ENCODE measurements at places on chromosomes 11 and 22.

- no peak for DNase-seq
Observed at GRCh38 chr11:2691991-2692875, 7.6 kb downstream of the KCNQ1OT1 start.

DNA sequence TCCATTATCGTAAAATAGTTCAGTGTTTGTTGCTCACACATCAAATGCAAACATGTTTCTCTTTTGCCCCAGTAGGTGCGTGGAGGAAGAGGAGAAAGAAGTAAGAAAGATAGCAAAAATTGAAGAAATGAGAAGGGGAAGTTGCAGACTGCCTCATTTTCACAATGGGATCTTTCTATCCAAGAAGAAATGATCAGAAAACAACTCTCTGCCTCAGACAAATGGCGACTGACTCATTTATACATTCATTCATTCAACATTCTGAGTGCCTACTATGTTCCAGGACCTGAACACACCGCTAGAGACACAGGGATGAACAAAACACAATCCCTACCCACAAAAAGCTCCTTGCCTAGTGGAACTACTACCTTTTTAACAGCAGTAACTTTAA lies 367 bp downstream of the HPS5 start:
- DNase-seq: no peak

- DNase-seq: no peak
Observed at GRCh38 chr11:114039551-114039950, 20.0 kb upstream of the ZBTB16 start.

DNA sequence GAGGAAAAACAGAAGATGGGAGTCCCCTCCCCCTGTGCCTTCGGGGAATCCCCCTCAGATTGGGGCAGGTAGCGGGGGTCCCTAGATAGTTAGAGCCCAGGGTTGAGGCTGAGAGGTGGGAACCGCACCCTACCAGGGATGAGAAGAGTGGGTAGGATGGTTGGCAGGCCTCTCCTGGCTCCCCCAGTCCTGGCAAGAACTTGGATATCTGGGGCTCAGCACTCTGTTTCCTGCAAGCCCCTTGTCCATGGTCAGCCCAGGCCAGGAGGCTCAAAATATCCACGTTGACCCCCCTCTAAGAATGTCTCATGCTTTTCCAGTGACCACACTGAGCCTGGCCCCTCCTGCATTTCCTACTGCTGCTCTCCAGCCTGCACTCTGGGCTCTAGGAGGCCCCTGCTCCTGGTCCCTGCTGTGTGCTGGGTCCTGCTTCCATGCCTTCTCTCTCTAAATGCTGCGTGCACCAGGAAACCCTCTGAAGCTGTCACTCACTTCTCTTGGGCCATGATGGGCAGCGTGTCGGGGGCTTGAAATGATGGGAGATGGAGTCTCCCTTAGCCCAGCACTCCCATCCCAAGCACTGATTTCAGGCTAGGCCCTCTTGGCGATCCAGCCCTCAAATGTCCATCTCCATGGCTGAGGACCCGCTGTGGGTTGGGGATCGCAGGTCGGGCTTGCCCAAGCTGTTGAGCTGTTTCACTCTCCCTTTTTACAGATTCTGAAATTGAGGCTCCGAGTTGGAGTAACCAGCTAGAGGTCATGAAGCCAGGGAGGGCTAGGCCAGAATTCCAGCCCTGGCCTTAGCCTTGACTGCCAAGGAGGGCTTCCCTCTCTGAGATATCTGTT lies 2.0 kb downstream of the MAP3K11 start:
- no peak for DNase-seq

DNA sequence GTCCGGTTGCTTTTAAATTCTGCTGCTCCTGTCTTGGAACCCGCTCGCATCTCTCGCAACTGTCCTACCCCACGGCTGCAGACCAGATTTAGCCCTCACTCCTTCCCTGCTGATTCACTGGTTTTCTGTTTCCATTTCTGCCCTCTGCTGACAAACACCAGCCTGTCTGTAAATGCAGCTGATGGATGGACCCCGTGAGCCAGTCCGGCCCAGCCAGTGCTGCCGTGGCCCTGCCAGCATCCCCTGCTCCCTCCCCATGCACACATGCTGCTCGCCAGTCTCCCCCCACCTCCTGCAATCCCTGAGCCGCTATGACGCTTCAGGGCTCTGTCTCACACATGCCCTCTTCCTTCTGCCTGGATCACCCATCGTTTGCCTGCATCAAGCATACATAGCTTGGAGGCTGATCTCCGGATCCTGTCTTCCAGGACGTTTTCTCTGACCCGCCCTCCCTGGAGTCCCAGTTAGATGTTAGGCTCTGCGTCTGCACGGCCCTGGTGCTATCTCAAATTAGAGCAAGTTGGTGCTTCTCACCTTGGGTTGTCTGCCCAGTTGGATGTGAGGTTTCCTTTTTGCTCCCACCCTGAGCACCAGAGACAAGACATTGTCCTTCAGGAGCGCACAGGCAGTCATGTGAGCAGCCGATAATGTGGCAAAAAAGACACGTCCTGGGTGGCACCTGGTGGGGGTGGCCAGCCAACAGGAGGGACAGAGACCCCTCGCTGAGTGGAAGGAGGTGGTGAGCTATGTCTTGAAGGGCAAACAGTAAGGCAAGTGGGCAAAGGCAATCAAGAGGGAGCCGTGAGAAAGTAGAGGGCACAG lies 4.3 kb upstream of the ACR start:
- DNase-seq: no peak

- DNase-seq: no peak
Observed at GRCh38 chr11:67276781-67277230, 10.5 kb downstream of the GRK2 start.

DNA sequence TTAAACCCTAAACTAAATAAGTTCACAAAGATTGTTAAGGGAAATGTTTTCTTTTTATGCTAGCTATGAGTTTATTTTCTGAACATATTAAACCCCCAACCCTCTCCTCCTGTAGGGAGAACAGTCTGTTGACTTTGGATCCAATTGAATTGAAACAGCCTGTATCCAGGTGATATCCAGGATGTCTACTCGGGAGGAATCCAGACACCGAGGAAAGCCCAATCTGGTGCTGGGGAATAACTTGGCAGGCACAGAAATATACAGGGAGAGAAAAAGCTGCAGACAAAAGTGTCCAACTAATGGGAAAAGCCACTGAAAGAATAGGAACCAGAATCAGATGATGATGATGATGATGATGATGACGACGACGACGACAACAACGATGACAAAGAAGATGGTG lies 93.9 kb upstream of the API5 start:
- DNase-seq: no peak

- no peak for DNase-seq
Observed at GRCh38 chr11:118939953-118940598, 14.3 kb upstream of the BCL9L start.

DNA sequence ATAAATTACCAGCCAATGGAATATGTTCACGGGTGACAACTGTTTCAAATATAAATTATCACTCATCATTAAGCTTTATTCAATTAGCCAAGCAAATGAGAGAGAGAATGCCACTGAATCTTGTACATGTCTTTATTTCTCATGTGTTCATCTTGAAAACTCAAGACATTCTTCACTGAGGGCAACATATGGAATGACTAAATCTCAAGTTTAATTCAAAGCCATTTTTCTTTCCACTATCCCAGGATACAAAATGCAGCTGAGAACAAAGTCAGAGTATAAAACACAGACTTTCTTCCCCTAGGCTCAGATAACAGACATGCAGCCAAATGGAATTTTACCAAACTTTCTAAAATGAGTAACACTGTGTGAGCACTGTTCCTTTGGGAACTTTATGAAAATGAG lies 12.1 kb upstream of the BBOX1 start:
- no peak for DNase-seq

DNA sequence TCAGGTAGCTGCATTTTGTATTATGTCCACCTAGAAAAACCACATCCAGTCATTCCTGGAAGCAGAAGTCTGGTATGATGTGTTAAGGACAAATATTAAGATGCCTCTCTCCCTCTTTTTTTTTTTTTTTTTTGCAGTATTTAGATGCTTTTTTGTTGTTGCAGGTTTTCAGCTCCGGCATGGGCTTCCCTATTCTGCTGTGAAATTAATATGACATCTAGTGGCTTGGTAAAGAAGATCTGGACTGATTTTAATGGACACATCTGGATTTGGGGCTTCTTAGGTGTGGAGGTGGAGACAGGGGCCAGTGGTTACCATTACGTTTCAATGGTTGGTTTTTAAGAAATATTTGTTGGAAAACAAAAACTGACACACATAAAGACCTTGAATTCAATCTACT lies 47.5 kb upstream of the RASSF10 start:
- DNase-seq: no peak

- DNase-seq: no peak
Observed at GRCh38 chr11:14539982-14540421, 19.8 kb upstream of the PSMA1 start.

GRCh38 chr11:134453441-134453840 lies 41.4 kb upstream of the B3GAT1 start:
- DNase-seq: no peak

GRCh38 chr11:125053167-125053566 lies 9.9 kb upstream of the SLC37A2 start:
- no peak for DNase-seq
